ENCODE measurements at places on chromosomes 11 and 22. TPM values are rescaled to one million over a fixed set of nuclear protein-coding genes. Genes with fewer than 3 reads are reported as not detected.

DNA sequence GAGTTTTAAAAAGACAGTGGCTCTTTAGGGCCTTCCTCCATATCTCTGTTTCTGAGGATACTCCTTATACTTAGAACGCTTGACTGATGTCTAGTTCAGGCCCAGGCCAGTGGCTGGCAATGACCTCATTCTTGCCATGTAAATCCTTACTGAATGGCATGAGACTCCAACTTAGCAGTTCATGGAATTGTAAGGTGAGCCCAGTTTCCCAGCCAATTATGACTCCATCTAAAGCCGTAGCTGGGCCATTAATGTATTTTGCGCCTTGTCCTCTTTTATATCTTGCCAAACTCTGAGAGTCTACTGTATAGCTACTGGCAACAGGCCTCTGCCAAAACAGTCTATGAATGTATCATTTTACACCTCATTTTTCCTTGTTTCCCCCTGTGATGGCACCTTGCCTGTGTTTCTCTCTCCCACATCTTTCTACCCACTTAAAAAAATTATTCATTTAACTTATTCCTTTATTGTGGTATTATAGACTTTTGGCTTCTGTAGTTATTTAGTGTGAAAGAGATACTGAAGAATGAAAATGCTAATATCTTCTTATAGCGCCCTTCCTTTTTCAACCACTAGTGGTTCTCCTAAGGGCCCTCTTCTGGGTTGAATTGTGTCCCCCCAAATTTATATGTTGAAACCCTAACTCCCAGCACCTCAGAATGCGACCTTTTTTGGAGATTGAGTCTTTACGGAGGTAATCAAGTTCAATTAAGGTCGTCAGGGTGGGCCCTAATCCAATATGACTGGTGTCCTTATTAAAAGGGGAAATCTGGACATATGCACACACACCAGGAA lies 67.4 kb downstream of the ZNRF3 start:
- no peaks in the 10 kb centered on the region for H3K4me1 ChIP-seq
- H3K27me3 ChIP-seq: no peaks in the 10 kb centered on the region
- no peak for DNase-seq
- H3K27ac ChIP-seq: no peak overlapping the region

C11orf91 gene
- 1.00 TPM for total RNA-seq

GRCh38 chr11:38927993-38928392 lies 2330.0 kb upstream of the RAG2 start:
- no peaks in the 10 kb centered on the region for H3K4me1 ChIP-seq
- H3K27me3 ChIP-seq: no peaks in the 10 kb centered on the region
- H3K4me3 ChIP-seq: no peak overlapping the region
- no peak overlapping the region for H3K27ac ChIP-seq

DNA sequence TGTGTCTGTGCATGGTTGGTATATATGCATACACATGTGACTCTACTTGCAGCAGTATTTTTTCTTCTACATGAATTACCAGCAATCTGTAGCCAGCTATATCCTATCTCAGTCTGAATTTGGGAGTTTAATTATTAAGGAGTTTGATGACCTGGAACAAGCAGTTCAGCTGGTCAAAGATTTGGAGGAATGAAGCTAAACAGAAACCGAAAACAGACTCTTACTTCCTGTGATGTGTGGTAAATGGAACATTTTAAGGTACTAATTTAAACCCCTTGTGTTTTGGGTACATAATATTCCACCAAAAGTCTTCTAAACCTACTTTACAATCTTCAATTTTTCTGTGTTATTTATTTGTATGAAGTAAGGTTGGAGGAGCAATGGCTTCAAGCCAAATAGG lies 124.4 kb upstream of the PGR start:
- H3K4me3 ChIP-seq: no peak overlapping the region
- H3K36me3 ChIP-seq: no peaks in the 10 kb centered on the region
- H3K27me3 ChIP-seq: no peaks in the 10 kb centered on the region
- no peak overlapping the region for H3K27ac ChIP-seq

GRCh38 chr11:381501-382072 lies 12.3 kb downstream of the B4GALNT4 start:
- no peaks in the 10 kb centered on the region for H3K36me3 ChIP-seq
- no peaks in the 10 kb centered on the region for H3K4me1 ChIP-seq
- no peak overlapping the region for H3K4me3 ChIP-seq
- no peak for DNase-seq
- H3K27ac ChIP-seq: no peak overlapping the region
- H3K27me3 ChIP-seq: no peaks in the 10 kb centered on the region

DNA sequence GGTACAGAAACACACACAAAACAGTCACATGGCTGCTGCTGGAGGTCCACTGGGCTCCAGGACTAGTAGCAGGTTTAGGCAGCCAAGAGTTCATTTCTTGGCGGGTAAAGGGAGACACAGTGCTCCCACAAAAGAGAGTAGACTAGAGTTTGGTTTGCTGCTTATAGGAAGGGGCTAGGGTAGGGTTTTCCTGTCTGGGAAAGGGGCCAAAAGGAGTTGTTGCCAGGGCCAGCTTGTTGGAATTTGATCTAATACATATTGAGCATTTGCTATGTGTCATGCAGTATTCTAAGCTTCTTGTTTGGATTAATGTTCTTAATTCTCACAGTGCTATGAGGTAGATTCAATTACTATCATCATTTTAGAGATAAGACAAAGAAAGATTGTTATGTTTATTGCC lies 195.1 kb upstream of the PLET1 start:
- no peaks in the 10 kb centered on the region for H3K36me3 ChIP-seq
- H3K27ac ChIP-seq: no peak overlapping the region
- H3K4me1 ChIP-seq: no peaks in the 10 kb centered on the region

- H3K36me3 ChIP-seq: no peaks in the 10 kb centered on the region
- DNase-seq: no peak
- H3K27me3 ChIP-seq: no peaks in the 10 kb centered on the region
- H3K27ac ChIP-seq: peak overlapping the region; percentile 95
- H3K4me3 ChIP-seq: peak overlapping the region; percentile 95
Observed at GRCh38 chr22:38655519-38656255, 505 bp downstream of the FAM227A start.

DNA sequence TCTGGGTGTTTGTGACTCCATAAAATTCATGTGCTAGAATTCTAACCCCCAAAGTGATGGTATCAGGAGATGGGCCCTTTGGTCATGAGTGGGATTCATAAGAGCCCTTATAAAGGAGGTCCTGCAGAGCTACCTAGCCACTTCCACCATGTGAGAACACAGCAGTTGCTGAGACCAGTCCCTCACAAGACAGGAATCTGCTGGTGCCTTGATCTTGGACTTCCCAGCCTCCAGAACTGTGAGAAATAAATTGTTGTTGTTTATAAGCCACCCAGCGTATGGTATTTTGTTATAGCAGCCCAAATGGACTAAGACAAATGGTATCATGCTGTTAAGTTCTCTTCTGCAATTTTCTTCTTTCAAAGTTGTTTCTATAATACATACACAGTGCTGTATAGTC lies 1.5 kb upstream of the PLAAT5 start:
- no peaks in the 10 kb centered on the region for H3K27me3 ChIP-seq
- no peak overlapping the region for H3K27ac ChIP-seq
- no peak overlapping the region for H3K4me3 ChIP-seq
- no peaks in the 10 kb centered on the region for H3K36me3 ChIP-seq
- H3K4me1 ChIP-seq: peaks cover 23% of the 10 kb centered on the region

Data from heart left ventricle (tissue), 16 donors.